Left renal pelvis (tissue), 4 donors: ENCODE measurements at places on chromosomes 7 and 10. TPM values are rescaled to one million over a fixed set of nuclear protein-coding genes. Genes with fewer than 3 reads are reported as not detected.

GRCh38 chr7:15544050-15544449 lies 17.8 kb downstream of the AGMO start:
- DNase-seq: no peak

DNA sequence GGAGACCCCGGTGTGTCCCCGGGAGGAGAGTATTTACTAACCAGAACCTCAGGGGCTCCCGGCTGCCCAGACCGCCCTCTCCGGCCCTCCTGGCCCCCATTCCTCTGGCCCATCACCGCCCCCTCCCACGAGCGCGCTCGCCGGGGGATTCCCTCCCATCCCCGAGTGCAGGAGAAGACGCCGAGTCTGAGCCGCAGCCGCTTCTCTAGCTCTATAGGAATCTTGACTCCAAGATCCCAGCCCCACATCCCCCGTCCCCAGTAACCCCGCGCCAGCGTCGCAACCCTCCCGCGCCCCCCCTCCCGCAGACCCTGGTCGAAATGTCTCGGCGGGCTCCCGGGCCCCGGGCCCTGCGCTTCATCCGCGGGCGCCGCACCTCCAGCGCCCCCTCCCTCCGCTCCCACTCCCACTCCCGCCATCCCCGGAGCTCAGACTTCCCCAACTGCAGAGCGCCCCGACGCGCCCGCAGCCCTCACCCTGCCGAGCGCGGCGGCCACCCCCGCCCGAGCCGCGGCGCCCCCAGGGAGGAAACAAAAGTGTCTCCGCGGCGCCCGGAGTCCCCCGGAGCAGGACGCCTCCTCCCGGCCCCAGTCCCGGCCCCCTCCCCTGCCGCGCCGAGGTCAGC lies 541 bp downstream of the ELMO1 start:
- no peak for DNase-seq

- no peak for DNase-seq
Measured at GRCh38 chr7:80916770-80917741, 1.8 kb downstream of the SEMA3C start.

The UTF1 gene
- polyA plus RNA-seq: not detected

The UCN3 gene
- polyA plus RNA-seq: 1.5 TPM

The OIT3 gene
- 3.4 TPM for polyA plus RNA-seq

The NPSR1 gene
- not detected for polyA plus RNA-seq

The ZNF503 gene
- 63.8 TPM for polyA plus RNA-seq
